ENCODE measurements at places on chromosomes 1 and 21.

DNA sequence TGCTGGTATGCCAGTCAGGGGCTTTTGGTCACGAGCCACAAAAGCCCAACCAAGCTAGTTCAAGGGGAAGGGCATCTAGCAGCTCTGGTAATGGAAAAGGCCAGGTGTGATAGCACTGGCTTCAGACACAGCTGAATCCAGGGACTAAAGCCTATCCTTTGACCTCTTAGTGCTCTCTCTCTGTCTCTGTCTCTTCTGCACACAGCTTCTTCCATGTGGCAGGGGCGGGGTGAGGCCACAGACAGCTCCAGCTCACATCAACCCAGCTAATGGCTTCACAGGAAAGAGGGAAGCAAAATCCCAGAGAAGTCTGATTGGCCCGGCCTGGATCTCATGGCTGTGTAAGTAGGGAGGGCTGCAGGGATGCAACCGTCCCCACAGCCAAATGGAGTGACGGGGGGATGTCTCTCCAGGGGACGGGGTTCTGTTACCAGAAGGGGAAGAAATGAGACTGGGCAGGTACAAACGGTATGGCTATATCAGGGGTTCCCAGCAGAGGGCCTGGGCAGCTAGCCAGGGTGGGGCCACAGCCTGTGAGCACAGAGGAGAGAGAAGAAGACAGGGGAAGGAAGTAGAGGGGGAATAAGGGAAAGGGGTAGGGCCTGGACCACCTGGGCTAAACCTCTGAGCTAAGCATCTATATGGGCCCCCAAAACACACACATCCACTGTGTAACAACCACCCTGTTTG, 42.4 kb downstream of the FBXO2 start:
- DNase-seq, result no peak

DNA sequence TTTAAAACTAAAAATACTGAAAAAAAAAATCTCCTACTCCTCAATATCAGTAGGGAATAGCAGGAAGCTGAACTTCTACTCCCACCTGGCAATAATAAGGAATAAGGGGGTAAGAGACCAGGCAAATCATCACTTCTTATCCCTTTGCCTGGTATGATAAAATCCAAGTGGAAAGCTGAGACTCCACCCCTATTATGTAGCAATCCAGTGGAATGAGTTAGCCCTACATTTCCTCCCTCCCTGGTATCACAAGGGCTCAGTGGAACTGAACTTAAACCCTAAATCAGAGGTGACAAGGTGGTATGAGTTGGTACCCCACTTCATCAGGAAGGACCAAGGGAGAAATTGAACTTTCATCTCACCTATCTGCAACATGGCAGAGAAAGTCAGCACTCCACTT, 25.7 kb downstream of the TRIM33 start:
- DNase-seq, result no peak

GRCh38 chr1:37764414-37764825, 500 bp downstream of the EPHA10 start:
- peak; percentile 87 for DNase-seq

- DNase-seq, result peak; percentile 11
Observed at GRCh38 chr1:101995984-101996745, 561 bp downstream of the OLFM3 start.

DNA sequence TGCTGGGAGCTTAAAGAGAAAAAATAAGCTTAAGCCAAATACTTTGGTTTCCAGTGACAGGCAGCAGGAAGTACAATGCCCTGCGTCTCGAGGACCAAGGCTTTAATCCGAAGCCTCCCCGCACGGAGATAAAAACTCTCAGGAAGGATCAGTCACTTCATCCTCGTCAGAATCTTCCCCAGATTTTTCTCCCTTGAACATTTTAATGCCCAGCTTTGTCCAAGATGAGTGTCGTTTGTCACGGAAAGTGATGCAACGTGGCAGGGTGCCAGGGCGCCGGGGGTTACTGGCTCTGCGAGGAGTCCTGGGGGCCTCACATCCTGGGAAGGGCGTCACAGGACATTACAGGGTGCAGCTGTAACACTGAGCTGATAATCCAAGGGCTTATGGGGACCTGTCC, 25.2 kb upstream of the PCBP3 start:
- peak; percentile 73 for DNase-seq

DNA sequence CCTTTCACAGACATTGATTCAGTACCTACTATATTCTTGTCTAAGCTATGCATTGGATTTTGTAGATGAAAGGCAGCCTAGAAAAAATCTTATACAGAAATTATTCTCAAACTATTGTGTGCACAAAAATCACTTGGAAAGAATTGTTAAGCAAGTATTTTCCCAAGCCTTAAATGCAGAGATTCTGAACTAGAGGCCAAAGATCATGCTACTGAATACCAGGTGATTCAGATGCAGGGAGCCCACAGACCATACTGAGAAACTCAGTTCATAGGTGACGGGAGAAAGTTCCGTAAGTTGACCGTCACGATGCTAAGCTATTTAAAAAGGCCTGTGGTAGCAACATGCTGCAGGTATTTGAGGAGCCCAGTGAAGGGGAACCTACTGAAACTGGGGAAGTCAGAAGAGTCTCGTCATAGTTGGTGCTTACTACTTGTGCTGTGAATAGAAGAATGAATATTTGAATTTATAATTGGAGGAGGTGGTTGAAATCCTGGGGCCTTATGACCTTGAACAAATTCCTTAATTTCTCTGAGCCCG, 150.8 kb downstream of the NFIA start:
- no peak for DNase-seq

GRCh38 chr1:175715742-175716141, 27.7 kb downstream of the TNR start:
- DNase-seq, result no peak

GRCh38 chr1:9900142-9901043, 9.7 kb downstream of the CTNNBIP1 start:
- no peak for DNase-seq

- no peak for DNase-seq
Observed at GRCh38 chr1:35924838-35925237, 6.1 kb upstream of the AGO3 start.

GRCh38 chr1:58290685-58291372, 255.7 kb downstream of the OMA1 start:
- DNase-seq, result peak; percentile 84

DNA sequence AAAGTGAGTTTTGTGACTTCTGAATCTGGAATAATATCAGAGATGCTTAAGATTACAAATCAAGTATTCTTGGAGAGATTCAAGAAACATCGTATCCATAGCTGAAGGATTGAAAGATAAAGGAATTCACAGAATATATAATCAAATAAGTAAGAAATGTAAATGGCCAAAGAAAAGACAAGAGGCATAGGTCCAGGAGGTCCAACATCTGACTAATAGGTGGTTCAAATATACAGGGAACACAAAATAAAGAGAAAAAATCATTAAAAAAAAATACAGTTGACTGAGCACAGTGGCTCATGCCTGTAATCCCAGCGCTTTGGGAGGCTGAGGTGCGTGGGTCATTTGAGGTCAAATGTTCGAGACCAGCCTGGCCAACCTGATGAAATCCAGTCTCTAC, 6.6 kb upstream of the MIS18A start:
- no peak for DNase-seq

GRCh38 chr21:40176724-40177123, 309.5 kb downstream of the PCP4 start:
- no peak for DNase-seq

DNA sequence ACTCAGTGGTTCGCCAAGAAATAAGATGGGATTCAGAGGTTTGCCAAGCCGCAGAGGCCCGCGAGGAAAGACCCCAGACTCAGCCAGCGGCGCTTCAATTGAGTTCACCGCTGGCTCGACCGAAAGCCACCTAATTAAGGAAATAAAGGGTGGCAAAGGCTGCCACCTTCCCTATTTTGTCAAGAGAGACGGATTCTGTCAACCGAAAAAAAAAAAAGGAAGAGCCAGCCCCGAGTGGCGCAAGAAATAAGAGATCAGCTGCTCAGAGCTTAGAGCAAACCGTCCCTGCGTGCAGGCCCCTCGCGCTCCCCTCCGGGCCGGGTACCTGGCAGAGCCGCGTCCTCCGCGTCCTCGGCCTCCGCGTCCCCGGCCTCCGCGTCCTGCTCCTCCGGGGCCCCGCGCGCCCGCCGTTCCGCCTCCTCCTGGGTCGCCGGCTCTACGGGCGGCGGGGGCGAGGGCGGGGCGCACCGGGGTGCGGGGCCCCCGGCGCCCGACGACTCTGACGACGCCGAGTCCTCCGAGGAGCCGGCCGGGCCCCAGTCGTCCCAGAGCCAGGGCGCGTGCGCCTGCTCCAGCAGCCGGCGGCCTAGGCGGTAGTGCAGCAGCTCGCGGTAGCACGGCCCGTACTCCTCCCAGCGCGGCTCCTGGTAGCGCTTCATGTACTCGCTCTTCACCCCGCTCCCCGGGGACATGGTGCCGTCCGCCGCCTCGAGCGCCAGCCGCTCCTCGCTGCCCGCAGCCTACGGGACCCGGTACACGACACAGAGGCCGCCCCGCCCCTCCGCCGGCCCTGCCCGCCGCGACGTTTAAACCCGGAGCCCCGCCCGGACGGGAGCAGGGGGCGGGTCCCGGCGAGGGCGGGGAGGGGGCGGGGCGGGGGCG, 832 bp downstream of the CCSAP start:
- DNase-seq, result peak; percentile 92

DNA sequence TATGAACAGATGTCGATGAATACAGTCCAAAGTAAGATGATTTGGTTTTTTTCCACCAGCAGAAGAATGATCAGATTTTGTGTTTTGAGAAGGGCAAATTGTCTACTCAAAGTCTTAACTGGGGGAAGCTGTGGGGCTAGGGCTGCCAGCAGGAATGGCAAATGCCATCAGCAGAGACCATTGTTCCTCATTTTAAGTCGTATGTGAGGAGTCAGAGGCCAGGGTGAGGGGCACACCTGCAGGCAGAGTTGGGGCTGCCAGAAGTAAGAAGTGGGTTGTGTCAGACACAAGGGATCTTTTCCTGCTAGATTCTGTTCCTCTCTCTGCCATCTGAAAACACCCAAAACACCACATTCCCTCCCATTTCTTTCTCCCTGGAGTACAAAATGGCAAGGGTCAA, 8.7 kb downstream of the PARK7 start:
- DNase-seq, result no peak

- no peak for DNase-seq
Observed at GRCh38 chr1:66325594-66326380, 208.2 kb upstream of the SGIP1 start.

DNA sequence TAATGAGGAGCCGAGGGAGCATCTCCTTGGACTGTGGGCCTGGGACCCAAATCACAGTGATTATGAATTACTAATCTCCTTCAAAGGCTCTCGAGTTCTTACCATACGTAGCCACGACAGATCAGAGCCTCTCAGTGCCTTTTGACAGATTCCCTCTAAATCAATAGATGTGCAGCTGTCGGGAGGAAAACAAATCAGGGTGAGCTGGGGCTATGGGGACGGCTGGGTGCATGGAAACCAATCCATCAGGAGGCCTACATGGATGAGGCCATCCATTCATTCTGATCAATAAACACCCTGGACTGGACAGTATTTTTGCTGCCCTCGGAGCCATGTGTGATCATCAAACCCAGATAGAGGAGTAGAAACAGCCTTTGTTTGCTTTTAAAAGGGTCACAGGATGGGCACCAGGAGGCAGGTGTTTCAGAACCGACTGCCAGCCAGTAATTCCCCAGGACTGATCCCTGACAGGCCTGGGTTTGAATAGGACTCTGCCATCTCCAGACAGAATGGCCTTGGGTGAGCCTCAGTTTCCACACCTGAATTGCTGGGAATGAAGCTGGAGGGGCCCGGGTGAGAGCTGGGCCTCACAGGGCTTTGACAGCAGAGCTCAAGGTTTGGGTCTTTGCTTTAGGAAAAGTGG, 532.8 kb downstream of the MATN1 start:
- no peak for DNase-seq

DNA sequence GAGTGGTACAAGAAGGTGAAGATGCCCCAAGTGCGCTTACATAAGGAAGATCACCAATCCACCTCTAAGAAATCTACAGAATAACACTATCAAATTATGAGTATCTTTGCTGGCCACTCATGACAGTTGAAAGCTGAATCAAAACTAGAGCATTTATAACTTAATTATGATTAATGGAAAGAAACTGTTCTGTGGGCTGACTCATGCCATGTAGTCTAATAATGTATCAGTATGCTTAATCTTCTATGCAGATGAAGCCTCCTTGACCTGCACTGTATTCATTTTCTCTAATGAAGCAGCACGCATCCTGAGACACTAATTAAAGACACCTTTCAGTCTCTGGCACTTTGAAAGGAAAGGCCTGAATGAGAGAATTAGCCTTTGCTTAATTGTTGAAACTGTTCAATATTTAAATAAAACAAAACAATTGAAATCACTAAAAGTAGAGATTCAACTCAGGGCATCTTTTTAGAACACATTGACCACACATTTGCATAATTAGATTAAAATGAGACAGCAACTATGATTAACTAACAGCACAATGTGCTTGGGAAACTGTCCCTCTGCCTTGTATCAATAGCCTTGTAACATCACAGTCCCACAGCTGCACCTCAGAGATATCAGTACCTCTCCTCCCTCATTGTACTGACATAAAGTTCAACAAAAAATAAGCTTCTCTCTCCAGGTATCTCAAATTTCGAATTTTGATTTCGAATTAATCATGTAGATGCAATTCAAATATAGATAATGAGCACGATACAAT, 105.6 kb downstream of the NTPCR start:
- DNase-seq, result no peak

DNA sequence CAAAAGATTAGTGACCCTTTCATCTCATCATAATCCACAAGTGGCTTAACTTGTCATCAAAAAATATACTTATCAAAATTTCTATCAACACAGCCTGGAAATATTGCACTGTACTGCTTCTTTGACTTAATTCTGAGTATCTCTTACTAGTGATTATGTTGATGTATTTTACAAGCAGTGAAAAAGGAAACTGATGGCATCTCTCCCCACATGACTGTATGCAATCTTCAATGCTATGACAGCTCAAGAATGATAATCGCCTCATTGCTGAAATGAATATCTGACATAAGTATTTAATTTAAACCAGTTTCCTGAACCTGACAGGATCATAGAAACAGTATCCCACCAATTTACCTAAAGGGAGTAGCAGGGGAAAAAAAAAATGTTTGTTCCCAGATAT, 79.5 kb downstream of the DPYD start:
- DNase-seq, result no peak

DNA sequence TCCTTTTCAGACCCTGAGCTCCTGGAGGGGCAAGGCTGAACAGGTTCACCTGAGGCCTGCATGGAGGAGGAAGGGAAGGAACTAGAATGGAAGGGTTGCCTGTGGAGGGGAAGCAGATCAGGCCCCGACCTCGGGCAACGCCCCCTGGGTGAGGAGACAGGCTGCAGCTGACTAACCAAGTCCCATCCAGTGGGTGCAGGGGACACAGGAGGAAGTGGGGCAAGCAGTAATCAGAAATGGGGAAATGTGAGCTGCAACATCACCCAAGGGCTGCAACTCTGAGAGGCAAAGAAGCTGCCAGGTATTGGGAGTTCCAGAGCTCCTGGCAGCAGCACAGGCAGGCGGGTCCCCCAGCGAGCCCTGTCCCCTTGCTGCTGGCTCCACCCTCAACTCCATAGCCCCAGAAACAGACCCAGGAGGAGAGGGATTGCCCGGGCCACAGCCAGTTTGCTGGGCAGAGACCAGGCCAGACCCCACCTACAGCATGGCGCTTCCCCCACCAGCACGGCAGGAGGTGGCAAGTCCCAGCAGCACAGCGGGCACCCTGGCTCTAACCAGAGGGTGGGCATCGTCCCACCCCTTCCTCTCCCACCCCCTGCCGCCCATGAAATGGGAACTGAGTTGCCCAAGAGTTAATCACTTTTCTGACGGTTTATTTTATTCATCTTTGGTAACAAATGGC, 38.5 kb downstream of the MRPL37 start:
- DNase-seq, result no peak
